CD4-positive, alpha-beta T cell treated with Interleukin-15 for 4 hours (primary cell): ENCODE measurements at places on chromosomes 13 and 19.
A peak's percentile ranks its signal among the peaks of the same experiment; 100 is the strongest.

GRCh38 chr13:77036279-77036678 lies 9.3 kb upstream of the FBXL3 start:
- no peak for DNase-seq

DNA sequence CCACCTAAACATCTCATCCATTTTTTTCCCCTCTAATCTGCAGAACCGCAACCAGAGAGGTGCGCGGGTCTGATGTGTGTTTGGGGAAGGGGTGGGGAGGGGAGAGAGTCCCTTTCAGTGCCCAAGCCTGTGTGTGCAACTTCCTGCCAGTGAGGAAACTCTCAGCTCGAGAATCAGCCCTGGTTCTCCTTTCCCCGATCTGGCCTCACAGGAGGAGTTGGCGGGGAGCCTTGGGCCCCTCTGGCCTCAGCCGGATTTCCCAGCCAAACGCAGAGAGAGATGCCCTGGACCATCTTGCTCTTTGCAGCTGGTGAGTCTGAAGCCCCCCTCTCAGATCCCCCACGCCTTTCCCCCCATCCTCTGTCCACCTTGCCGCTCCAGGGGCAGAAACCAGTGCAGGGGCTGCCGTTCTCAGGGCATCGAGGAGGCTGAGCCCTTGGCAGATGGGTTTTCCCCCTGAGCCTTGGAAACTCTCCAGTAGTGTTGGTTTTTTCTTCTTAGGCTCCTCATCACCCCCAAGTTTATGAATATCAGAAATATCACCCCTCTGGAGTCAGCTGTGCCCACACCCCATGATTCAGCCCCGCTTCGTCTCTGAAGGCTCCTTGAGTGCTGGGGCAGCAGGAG lies at the start of gene C19orf38:
Gene C19orf38 (plus strand): TSS at position 186 of the 627 bp plus-strand sequence. CDS start 94 bp downstream, at position 280.
- no peak for DNase-seq

DNA sequence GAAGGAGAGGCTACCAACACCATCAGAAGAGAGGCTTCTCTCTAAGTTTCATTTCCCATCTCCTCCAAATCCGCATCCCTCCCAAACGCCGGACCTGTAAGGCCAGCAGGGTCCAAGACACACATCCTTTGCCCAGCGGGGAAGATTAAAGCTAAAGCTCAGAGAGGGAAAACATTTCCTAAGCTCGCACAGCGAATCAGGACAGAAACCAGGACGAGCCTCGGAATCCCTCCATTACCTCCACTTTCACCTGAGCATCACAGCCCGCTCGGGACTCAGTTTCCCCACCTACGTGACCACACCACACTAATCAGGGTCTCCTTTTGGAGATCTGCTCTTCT lies 711 bp upstream of the FOSB start:
- DNase-seq: no peak

DNA sequence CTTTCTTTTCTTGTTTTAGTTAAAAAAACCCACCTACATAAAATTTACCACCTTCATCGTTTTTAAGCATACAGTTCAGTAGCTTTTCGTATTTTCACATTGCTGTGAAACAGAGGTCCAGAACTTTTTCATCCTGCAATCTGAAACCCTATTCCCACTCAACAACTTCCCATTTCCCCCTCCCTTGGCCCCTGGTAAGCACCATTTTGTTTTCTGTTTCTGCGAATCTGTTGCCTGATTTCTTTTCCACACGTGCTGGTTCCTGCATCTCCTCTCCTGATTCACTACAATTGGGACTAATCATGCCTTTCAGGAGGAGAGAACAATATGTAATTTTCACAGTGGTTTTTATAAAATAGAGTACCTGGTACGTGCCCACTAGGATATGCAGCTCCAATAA lies 149.2 kb upstream of the RNF113B start:
- no peak for DNase-seq

- no peak for DNase-seq
These were observed 780.5 kb upstream of the ARGLU1 start for GRCh38 chr13:107348471-107348870.

DNA sequence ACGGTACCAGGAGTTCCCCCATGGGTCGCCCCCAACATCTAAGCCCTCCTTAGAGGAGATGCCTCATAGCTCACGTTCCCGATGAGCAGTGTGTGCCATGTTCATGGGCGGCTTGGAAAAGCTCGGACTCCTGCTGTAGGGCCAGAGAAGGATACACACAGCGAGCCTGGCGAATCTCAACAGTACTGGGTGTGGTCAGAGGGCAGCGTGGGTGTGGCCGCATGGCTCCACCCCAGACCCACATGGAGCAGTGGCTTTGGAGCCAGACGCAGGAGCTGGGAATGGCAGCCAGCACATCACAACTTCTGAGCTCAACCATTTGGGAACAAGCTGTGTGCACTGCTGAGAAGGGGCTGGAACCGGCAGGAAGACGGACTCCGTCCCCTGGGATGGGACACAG lies 15.6 kb downstream of the CAPS start:
- no peak for DNase-seq

- DNase-seq: no peak
These were observed 131.5 kb downstream of the SHISA2 start for GRCh38 chr13:25920277-25920676.

DNA sequence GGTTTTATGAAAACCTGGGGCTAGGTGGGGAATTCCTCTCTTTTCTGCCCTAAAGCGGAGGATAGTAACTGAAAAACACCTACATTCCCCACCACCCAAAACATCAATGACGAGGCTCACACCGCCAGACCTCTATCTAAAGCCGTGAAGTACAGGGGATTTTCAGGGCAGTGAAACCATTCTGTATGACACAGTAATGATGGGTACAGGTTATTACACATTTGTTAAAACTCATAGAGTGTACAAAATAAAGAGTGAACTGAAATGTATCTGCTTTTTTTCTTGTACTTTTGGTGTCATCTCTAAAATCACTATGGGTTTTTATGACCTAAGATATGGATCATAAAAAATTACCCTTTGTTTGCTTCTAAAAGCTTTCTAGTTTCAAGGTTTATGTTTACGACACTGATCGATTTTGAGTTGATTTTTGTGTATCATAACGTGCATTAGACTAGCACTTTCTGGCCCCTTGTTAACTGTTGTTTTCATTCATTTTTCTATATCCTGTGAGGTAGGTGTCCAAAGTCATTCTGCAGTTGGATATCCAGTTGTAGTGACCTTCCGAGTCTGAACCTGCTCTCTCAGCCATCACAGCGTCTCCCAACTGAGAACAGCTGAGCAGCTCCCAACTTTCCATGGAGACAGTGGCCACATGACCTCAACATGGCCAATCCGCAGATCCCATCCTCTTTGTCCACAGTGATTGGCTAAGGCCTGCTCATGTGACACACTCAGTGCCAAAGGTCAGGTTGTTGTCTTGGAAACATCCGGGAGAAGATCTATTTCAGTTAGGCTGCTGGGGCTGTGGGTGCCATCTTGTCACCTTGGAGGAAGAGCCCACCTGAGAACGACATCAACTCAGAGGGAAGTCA lies 10.3 kb downstream of the MBD3L2B start:
- DNase-seq: no peak

DNA sequence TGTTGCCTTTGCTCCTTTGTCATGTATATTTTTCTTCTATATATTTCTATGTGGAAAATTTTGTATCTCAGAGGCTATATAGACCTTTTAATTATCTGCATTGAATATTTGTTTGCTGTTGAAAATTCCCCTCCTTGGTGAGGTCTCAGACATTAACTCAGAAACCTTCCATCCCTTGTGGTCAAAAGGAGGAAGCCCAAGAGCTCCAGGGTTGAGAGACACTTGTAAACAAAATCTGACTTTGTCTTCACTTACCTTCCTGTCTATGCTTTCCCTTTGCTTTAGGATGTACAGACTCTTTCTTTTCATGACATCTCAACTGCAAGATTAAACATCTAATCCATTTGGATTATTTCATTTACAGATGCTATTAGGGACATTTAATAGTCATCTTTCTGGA lies 157.5 kb downstream of the PCDH20 start:
- DNase-seq: no peak

DNA sequence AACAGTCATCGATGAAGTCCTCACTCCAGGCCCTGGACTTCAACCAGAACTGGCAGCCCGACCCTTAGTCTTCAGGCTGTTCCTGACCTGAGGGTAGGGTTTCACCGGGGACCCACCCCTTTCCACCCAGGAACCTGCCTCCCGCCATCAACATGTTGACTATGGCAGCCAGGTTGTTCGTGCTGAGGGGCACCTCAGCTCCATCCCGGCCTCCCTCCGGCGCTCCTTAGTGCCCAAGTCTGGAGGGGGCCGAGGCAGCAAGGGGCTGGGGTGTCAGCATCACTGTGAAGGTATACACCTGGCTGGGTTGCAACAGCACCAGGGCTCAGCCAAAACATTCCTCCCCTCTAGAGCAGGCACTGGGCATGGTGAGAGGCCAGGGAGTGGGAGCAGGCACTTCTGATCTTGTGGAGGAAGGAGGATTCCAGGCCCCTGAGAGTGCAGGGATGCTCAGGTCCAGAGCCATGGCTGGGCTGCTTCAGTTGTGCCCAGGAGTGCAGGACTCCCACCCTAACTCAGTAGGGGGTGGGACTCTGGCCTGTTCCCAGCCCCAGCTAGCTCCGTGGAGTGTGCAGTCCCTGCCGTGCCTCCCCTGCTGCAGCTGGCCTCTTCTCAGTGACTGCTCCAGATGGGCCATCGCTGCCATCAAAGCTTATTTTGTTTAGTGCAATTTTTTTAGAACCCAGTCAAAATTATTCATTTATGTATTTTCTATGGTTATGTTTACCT lies 1445.9 kb downstream of the PCDH9 start:
- no peak for DNase-seq

DNA sequence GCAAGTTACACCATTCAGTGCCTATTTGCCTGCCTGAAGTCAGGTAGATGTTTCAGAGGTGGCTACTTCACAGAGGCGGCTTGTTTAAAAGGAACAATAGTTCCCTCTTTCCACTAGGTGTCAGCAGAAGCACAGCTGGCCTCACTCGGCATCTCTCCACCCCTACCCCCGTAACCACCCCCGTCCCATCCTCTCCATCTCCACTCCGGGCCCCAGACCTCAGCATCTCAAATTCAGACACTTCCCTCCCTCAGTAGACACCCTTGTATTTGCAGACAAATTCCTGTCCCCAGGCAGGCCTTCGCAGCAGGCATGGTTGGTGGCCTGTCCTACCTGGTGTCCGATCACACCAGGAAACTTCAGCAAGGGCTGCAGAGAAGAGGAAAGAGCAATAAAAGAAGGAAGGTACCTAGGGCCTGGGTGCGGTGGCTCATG lies 9.1 kb upstream of the DPP9 start:
- peak; percentile 66 for DNase-seq

DNA sequence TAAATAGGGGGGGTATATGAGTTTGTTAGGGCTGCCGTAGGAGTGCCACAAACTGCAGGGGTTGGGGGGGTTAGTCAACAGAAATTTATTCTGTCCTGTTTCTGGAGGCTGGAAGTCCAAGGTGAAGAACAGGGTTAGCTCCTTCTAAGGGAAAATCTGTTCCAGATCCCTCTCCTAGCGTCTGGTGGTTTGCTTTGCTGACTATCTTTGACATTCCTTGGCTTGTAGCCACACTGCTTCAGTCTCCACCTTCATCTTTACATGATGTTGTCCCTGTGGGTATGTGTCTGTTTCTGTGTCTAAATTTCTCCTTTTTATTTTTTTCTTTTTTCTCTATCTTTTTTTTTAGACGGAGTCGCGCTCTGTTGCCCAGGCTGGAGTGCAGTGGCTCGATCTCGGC lies 8.1 kb upstream of the ICAM1 start:
- DNase-seq: no peak

DNA sequence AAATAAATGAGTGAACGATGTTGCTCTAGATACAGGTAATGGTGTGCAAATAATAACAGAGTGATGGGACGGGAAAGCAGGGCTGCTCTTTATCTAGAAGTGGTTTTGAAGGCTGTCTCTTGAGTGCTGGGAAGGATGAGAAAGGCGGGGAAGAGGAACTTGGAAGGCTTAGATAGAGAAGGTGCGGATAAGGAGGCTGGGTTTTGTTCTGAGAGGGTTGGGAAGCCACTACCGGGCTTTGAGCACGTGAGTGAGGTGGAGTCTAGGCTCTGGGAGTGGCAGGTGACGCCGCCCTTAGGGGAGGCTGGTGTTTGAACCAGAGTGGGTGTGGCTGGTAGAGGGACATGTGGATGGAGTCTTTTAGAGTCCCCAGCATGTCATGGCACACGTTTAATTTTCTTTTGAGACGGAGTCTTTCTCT lies 811 bp downstream of the ARMC6 start:
- DNase-seq: peak; percentile 68

- DNase-seq: no peak
These were observed 72.2 kb downstream of the ATP11A start for GRCh38 chr13:112761701-112762689.

DNA sequence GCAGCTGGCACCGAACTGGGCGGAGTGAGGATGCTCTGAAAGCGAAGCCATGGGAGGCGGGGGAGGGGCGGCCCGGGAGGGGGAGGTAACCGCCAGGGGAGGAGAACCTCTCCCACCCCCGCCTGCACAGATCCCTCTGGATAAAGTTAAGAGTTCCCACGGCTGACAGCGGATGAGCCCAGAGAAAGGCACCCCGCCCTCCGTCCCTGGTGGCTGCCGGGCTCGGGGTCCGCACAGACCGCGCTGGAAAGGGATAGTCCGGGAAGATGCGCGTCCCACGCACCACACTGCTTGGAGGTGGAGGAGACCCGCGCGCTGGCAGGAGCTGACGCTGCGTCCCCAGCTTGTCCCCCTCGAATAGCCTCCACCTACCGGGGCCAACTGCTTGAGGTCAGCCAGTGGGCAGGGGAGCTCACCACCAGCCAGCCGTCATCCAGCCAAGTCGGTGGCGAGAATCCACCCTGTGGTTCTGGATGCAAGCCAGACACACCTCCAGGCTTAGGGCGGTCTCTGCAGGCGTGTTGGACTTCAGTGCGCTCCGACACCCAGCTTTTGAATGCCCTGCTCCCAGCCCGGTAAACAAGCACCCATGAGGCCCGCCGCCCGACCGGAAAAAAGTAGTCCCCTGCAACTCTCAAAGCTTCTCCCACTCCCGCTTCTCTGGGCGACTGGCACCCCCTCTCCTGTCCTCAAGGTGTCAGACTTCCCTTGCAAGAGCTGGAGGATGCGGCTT lies at the start of gene TRPC4:
Gene TRPC4 (minus strand): TSS at position 17 of the 733 bp plus-strand sequence. CDS start 86,439 bp downstream, outside the sequence.
- no peak for DNase-seq

GRCh38 chr19:41912899-41913537 lies 15.2 kb downstream of the ERFL start:
- no peak for DNase-seq

GRCh38 chr13:52179925-52180324 lies 20.5 kb upstream of the NEK3 start:
- no peak for DNase-seq
